ENCODE measurements at places on chromosomes 6 and 20.

GRCh38 chr6:125250511-125250910 lies 51.3 kb downstream of the HDDC2 start:
- DNase-seq, result no peak

- DNase-seq, result no peak
Observed at GRCh38 chr6:106666282-106667021, 37.1 kb downstream of the QRSL1 start.

GRCh38 chr6:43714311-43715055 lies 26.9 kb upstream of the MRPS18A start:
- peak; percentile 38 for DNase-seq

- peak; percentile 61 for DNase-seq
Observed at GRCh38 chr6:5151955-5152401, 66.8 kb downstream of the PPP1R3G start.

DNA sequence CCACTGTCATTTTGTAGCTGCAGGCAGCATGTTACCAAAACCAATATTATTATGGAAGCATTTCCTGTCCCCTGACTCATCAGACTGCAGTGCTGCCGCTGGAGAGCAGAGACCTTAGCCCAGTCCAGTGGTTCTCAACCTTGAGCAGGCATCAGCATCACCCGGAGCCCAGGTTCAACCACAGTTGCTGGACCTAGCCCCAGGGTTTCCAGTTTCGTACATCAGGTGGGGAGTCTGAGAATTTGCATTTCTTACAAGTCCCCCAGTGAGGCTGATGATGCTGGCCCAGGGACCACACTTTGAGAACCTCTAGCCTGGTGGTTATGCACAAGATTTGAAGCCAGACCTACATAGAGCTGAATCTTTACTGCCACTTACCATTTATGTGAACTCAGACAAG lies 47.3 kb downstream of the LY86 start:
- no peak for DNase-seq

- no peak for DNase-seq
Observed at GRCh38 chr6:37934276-37934675, 114.7 kb downstream of the ZFAND3 start.

- peak; percentile 37 for DNase-seq
Observed at GRCh38 chr6:113094779-113095178, 747.6 kb downstream of the RFPL4B start.

DNA sequence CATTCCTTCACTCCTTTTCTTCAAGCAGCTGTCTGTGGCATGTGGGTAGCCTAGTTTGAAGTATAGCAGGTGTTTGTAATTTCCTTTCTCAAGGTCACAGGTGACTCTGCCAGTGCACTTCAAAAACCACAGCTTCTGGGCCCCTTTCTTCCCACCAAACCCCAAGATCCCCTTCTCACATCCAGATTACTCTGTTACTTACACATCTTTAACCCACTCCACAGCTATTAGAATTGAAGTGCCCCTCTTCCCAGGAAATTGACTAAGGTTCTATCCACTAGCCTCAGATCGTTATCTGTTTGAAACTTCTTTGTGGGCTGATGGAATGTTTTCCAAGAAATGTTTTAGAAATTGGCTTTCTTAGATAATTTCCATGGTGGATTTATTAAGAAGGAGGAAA lies 150.8 kb downstream of the AHI1 start:
- peak; percentile 58 for DNase-seq

- DNase-seq, result no peak
Observed at GRCh38 chr6:164731539-164731938, 577.9 kb downstream of the C6orf118 start.

GRCh38 chr6:144753023-144753705 lies 468.0 kb downstream of the UTRN start:
- no peak for DNase-seq

DNA sequence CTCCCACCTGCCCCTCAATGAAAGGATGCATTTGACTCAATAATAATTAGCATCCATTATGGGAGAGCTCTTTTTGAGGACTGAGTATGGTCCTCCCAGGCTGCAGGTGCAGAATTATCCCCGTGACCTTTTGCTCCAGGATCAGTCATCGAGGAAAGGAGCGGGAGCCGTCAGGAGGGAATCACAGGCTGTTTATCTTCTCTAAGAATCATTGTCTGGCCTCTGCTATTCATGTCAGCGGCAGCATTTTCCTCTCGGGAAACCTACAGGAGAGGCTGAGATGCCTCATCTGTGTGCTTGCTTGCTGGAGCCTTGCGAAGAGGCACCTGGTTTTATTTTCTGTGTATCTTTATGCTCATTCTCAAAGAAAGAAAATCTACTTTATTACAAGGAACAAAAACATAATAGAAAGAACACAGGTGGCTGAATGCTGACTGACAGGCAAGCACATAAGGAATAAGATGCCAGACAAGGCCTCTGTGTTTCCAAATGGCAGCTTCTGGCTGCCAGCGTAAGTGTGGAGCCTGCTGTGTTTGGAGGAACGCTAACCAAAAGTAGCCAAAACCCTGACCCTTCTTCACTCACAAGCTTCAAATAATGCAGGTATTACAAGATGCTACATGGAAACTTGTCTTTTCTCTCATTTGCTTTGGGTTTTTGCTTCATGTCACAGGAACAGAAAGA lies 539.1 kb upstream of the MARCKS start:
- peak; percentile 16 for DNase-seq

DNA sequence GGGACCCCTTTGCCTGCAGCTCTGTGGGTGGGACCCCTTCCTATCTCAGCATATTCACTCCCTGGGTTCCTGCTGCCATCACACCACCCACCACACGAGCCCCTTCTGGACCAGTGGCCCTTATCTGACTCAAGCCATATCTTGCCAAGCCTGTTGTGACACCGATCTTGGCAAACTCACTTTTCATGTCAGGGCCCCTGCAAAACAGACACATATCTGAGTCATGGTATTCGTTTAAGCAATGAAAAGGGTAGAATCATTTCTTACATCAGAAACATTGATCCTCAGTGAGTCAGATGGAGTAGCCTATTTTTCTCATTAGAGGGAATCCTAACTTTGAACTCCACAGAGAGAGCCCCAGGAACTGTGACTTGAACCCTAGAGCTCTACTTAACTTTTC lies 10.6 kb downstream of the RAET1E start:
- DNase-seq, result peak; percentile 5

DNA sequence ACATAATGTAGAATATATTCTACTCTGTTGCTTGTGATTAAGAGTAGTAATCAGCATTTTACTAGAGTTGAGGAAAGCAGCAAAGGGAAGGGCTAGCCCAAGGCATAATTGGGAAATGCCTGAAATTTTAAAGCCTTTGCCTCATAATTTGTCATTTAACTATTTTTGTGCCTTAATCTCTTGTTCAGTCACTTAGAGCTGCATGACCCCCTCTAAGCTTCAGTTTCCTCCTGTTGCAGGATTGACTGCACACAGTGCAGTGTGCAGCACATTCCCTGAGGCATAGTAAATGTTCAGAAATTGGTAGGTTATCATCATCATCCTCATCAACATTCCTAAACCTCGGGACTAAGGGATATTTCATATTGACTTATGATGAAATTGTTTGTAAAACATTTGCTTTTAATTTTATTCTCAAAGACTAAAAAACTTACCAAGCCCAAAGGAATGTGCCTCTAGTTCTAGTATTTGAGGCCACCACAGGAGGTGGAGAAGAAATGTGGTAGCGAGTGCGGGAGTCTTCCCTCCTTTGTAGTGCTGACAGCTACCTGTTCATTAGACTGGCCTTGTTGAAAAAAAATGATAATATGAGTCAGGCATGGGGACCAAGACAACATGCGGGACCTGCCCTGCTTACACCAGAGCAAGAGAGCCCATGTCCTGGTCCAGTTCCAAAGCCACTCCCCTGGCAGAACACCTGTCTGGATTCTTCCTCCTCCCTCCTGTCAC lies 14.8 kb upstream of the TENT5A start:
- peak; percentile 78 for DNase-seq

GRCh38 chr6:43814865-43815264 lies 44.9 kb downstream of the VEGFA start:
- no peak for DNase-seq

GRCh38 chr6:48109944-48110343 lies 1.1 kb downstream of the PTCHD4 start:
- DNase-seq, result peak; percentile 25

GRCh38 chr6:143166247-143166695 lies 105.6 kb downstream of the AIG1 start:
- DNase-seq, result no peak

GRCh38 chr20:5927749-5928462 lies 22.4 kb downstream of the TRMT6 start:
- DNase-seq, result no peak

GRCh38 chr20:52791091-52791490 lies 181.1 kb upstream of the TSHZ2 start:
- no peak for DNase-seq

DNA sequence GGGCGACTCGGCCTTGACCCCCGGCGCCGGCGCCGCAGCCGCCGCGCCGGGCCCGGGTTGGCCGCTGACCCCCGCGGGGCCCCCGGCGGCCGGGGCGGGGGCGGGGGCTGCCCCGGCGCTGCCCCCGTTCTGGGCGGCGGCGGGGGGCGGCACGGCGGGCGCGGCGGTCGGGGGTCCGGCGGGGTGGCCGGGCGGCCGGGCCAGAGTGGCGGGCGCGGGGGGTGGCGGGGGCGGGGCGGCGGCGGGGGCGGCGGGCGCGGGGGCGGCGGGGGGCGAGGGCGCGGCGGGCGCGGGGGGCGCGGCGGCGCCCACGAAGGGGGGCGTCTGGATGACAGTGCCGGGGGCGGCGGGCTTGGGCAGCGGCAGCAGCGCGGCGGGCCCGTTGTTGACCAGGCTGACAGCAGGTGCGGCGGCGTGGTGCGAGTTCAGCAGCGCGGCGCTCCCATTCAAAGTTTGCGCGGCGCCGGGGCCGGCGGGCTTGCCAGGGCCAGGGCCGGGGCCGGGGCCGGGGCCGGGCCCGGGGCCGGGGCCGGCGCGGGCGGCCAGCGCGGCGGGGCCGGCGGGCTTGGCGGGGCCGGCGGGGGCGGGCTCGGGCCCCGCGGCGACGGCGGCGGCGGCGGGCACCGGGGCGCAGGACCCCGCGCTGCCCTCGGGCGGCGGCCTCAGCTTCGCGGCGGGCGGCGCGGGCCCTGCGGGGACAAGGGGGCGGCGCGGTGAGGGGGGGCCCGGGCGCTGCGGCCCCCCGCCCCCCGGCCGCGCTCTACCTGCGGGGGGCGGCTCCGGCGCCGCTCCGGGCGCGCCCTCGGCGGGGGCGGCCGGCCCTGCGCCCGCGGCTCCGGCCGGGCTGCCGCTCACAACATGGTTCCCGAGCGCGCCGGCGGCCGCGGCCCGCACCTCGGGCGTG lies 659 bp downstream of the TAF4 start:
- DNase-seq, result no peak

DNA sequence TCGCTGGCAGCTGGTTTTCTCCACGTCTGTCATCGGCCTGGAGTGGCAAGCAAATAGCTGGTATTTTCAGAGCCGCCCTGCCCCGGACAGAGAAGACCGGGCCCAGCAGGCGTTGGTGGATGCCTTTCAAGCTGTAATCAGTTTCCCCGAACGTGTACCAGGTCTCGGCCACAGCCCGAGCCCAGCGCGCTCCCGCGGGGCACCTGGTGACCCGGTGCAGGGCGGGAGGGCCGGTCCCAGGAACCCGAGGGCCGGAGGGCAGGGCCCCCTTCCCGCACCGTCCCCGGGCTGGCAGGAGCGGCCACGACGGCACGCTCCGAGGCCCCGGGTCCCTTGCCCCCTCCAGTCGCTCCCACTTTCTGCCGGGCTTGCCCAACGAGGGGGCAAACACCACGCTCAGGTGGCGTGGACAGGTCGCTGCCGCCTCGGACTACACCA lies 348 bp upstream of the PYGB start:
- peak; percentile 62 for DNase-seq

- DNase-seq, result no peak
Observed at GRCh38 chr6:17935188-17936149, 52.0 kb downstream of the KIF13A start.

DNA sequence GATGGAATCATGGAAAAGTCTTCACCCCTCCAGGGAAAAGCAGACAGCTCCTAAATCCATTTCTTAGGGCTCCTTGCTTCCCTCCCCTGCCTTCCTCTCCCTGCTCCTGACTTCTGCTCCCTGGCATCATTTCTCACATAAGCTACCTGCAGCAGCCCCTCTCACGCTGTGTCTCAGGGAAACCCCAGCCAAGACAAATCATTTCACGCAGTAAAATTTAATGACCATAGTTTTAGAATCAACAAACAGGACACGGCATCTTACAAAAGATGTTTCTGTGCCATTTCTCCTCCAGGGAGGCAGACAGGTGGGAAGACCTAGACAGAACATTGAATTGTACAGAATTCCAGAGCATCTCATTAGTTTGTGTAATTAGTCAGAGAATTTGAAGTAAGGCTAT lies 16.5 kb upstream of the FOXQ1 start:
- DNase-seq, result no peak

- DNase-seq, result no peak
Observed at GRCh38 chr20:59772931-59773913, 160.2 kb downstream of the SYCP2 start.

DNA sequence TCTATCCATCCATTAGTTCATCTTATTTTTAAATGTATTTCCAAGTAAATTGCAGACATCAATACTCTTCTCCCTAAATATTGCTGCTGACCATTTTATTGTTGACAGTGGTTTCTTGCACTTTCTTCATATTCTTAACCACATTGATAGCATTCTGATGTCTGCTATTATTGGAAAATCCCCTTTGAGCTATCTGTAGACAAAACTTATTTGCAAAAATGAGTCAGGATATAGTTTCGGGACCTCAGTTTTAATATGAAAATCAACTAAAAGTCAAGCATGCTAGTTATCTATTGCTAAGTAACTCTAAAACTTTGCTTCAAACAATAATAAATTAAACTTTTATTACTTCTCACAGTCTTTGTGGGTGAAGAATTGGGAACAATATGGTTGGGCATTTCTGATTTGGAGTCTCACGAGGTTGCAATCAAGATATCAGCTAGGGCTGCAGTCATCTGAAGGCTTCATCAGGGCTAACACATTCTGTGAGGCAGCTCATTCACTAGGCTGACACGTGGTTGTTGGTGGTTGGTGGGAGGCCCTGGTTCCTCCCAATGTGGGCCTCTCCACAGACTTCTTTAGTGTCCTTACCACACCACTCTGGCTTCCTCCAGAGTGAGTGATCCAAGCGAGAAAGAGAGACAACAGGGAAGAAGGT lies 32.7 kb downstream of the CD109 start:
- DNase-seq, result no peak

- no peak for DNase-seq
Observed at GRCh38 chr20:57577679-57578475, 17.0 kb downstream of the PCK1 start.

GRCh38 chr6:155543166-155543847 lies 87.7 kb upstream of the NOX3 start:
- no peak for DNase-seq

DNA sequence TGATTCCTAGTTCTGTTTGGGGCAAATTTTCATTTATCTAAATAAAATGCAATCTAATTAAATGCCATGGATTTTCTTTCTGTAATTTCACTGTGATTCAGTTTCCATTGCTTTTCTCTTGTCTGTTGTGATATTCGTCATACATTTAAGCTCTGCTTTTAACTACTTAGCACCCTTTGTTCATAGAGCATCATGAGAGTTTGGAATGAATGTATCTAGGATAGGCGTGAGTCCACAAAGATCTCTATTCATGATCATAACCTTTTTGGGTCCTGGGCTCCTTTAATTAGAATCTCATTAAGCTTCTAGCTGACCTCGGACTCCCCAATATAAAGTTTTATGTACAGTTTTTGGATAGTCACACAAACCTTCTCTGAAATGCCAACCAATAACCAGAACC lies 32.9 kb downstream of the ZBTB2 start:
- no peak for DNase-seq

GRCh38 chr6:77474286-77474956 lies 11.1 kb upstream of the HTR1B start:
- no peak for DNase-seq
